Gastroesophageal sphincter (tissue), 4 donors: ENCODE measurements at places on chromosomes 3 and 15.

- ATAC-seq, result peak; percentile 82
Observed at GRCh38 chr15:73753250-73754130, at the start of gene INSYN1. Gene INSYN1 (minus strand): TSS chr15:73753351. CDS start chr15:73751130, 2,221 bp downstream.

DNA sequence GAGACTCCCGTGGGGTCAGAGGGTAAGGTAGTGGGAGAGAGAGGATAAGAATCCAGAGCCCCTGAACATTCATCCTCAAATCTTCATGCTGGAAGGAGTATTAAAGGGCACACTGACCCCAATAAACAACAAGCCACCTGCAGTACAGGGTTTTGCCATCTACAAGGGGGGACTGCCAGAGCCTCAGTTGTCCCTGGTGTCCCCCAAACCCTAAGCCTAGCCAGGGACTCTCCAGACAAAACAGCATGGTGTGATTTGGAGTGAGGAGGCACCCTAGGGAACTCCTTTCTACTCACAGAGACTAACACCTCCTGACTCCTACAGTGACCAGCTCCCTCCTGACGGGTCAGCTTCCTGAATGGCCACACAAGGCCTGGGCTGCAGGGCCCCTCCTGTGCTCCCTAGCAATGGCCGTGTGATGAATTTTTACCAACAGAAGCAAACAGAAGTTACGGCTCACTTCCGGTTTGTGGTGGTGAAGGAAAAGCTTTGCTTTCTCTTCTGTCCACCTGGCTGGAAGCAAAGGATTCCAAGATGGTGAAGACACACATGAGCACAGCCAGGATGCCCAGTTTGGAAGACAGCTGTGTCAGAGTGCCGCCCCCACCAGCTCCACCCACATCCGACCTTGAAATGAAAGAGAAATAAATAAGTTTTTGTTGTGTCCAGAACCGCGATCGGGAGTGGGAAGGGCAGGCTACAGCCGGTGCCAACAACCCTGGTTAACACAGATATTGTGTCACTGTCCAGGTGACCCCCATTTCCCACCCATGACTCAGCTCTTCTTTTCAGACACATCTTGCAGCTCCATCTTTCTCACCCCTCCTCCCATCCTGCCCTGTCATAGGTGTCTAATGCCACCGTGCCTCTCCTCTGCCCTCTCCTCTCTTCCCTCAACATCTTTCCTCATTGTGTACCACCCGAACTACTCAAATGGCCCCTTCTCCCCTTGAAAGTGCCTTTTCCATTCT, 69.6 kb upstream of the ATP13A3 start:
- ATAC-seq, result no peak

- ATAC-seq, result no peak
Observed at GRCh38 chr3:182023843-182024242, 312.1 kb downstream of the SOX2 start.

- ATAC-seq, result no peak
Observed at GRCh38 chr3:114331007-114331406, 37.2 kb downstream of the TIGIT start.

DNA sequence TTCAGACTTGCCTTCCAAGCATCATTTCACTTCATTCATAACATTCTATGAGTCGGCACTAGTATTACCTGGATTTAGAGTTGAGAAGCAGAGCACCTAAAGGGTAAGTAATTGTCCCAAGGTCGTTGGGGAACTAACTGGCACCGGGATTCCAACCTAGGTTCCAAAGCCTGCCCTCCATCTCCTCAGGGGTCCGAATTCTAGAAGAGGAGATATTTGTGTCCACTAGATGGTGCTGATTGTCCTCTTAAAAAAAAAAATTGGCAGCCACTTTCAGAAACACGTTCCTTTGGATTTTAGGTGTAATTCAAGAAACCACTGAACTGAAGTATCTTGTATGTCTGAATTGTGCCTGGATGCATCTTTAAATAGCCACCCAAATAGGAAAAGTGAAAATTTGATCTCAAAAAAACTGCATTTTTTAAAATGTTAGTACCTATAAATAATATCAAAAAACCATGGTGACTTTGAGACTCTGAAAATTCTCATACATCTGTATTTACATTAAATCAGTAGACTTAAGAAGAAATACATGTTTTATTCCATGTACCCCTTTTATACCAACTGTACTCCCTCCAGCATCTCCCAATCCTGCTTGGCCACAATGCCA, 3.9 kb upstream of the FSIP1 start:
- ATAC-seq, result no peak

DNA sequence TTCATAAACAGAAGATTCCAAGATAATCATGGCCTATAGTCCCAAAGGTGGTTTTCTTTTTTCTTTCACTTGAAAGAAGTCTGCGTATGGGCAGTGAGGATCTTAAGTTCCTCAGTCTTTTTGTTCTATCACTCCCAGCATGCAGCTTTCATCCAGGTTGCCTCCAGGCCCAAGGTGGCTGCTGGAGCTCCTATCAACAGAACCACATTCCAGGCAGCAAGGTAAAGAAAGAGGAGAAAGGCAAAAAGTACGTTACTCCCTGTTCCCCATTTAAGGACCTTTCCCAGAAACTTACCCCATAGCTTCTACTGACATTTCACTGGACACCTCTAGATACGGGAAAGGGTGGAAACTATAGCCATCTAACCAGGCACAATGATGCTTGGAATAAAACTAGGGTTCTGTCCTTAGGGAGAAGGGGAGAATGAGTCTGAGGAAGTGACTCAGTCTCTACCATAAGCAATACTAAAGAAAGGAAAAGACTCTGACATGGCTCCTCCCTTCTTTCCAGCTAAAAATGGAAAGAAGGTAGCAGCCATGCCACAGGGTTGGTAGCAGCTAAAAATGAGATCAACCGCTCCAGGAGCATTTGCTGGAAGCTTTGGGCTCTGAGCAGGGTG, 313.9 kb upstream of the NR2E3 start:
- ATAC-seq, result no peak

DNA sequence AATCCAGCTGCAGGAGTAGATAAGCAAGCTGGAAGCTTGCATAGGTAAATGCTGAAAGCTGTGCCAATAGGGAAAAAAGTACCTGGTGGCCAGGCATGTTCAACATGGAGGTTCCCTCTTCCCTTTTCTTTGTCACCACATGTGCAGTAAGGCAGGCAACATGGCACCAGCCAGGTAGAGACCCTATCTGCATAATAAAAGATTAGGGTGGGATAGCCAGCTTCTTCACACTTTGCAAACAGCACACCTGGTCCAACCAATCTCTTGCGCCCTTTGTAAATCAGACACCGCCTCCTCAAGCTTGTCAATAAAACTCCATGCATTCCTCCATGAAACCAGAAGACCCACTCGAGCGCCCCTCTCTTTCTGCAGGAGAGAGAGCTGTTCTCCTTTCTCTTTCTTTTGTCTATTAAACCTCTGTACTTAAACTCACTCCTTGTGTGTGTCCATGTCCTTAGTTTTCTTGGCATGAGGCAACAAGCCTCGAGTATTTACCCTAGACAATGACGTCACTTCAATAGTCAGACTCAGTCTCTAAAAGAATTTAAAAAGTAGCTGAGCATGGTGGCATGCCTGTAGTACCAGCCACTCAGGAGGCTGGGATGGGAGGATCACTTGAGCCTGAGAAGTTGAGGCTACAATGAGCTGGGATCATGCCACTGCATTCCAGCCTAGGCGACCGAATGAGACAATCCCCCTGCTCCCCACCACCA, 256.3 kb downstream of the SCAPER start:
- ATAC-seq, result no peak

GRCh38 chr15:36831125-36831903, 251.9 kb downstream of the CDIN1 start:
- no peak for ATAC-seq

GRCh38 chr15:34773917-34774316, 19.1 kb upstream of the GJD2 start:
- ATAC-seq, result no peak

DNA sequence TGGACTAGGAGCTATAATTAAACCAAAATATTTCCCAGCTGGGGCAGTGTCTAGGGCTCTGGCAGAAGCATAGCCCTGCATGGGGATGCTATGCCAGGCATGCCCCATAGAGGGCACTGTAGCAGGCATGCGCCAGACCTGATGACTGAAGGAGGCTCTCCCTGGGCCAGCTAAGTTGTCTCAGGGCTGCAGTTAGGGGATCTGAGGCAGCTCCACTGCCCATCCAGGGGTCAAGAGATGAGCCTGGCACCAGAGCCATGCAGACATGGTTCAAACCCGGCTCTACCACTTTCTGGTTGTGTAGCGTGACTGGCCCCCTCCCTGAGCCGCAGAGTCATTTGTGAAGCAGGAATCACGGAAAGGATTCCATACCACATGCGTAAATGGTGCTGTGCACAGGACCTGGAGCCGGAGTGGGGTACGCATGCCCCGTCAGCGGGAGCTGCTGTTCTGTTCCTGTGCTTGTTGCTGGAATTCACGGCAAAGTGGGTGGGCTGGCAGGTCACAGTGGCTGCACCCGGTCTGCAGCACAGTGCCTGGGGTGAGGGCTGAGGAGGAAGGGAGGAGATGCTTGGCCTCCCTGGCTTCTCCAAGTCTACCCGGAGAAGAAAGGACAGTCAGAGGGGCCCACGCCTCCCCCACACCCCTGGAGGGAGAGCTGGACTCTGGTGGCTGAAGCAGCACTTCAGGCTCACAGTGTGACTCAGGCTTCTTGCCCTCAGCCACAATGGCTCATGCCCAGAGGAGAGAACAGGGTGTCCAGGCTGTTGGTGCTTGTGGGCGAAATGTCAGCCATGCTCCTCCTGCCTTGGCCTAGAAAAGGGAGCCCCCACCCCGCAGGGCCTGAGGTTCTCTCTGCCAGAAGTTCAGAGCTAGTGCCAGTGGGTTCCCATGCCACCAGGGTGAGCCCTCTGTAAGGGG, 43.1 kb downstream of the DNASE1L3 start:
- ATAC-seq, result peak; percentile 72

DNA sequence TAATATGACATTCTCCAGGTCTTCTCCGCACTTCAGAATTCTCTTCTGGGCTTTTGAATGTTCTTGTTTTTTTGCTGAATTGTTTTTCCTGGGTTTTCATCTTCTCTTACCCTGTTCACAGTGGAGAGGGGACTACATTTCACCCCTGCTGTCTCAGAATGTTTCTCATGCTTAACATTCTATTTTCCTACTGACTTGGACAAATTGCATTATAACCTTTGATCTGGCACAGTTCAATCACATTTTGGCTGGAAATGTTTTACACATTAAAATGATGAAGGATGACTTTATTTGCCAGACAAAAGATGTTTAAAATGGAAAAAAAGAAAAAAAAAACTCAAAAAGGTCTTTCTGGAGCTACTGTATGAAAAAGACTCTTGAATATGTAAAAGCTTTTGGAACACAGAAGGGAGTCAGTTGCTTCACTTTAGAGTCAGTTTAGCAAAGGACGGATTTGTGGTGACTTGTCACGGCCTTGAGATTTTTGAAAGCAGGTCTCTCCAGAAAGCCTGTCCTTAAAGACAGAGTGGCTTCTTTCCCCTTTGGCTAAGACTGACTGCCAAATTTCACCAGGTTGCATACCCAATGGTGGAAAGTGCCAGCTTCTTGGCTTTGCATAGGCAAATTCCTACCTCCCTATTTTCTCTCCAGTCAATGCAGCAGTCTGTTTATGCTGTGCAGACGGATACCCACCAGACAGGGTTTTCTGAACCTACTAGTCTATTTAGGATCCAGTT, 401.0 kb upstream of the TBL1XR1 start:
- no peak for ATAC-seq

DNA sequence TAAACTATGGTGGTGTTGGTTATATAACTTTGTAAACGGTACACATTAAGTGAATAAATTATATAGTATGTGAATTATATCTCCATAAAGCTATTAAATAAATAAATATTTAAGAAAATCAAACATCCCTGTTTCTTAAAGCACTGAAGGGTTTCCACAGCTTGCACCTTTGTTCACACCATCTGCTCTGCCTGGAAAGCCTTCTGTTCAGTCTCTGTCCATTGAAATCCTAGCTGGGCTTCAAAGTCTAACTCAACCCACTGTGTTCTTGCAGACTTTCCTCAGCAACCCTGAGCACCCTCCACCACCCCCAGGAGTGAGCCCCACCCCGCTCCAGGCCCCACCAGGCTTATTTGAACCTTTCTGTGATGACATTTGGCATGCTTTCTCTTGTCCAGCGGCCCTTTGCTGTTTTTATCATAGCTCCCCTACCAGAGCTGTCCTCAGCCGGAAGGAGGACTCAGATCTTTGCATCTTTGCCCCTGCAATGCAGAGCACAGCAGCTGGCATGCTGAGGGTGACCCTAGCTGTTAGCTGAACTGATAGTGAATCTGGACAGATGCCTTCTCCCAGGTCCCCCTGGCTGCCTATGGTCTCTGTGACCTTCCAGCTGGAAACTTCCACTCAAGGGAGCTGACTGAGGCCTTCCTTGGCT, 105.2 kb downstream of the DAPK2 start:
- ATAC-seq, result no peak

GRCh38 chr3:152193673-152194267, 75.0 kb upstream of the MBNL1 start:
- no peak for ATAC-seq

DNA sequence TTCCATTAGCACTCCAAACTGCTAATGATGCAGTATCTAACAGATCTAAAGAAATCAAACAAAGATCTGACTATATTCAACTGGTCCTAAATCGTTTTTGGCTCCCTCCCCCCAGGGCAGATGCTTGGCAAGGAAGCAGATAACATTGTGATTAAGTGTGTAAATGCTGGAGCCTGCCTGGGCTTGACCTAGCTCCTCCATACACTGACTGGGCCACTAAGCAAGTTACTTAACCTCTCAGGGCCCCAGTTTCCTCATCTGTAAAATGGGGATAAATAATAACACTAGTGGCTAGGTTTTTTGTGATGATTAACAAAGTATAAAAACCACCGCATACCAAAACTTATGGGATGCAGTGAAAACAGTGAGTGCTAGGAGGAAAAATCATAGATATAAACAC, 9.2 kb downstream of the EID1 start:
- no peak for ATAC-seq

DNA sequence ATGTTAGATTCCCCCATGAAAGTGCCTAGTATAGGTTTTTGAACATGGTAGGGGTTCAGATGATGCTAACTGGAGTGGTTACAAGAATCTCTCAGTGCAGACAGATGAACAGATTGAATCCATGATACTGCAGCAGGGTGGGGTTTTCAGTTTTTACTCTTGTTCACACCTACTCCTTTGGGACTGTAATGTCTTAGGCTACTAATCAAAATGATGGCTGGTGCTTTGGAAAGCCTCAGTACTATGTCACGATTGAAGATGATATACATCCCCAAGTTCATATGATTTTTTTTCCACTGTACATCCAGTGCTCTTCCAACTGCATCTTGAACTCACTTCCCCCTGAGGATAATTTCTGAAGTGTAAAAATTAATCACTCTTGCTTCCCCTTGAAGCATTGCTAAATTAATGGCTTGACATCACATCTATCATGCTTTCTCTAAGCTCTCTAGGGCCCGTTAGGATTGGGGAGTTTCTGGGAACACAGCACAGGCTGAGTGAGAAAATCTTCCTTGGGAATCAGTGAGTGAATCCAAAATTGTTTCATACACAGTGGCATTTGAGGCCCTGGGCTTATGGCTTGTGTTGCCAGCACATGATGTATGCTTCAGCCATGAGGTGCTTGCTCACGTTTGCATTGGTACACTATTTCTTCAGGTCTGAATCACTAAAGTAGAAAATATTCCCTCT, 115.0 kb upstream of the TPRG1 start:
- ATAC-seq, result peak; percentile 77
